ENCODE measurements at places on chromosomes 16 and 17.

DNA sequence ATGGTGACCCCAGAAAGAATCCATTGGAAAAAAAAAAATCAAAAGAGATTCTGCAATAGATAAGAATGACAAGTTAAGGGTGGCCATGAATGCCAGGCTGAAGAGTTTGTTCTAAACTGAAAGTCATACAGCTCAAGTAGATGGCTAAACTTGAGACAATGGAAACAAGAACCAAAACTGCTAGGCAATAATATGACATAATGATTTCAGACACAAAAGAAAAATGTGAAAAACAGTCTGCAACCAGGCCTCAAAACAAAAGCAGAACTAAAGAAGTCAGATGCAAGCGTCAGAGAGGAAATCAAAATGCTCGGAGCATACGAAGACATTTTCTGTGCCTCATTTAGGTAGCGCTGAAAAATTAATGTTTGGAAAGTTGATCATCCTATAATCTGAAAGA, 54.4 kb upstream of the YPEL2 start:
- no peak for DNase-seq

DNA sequence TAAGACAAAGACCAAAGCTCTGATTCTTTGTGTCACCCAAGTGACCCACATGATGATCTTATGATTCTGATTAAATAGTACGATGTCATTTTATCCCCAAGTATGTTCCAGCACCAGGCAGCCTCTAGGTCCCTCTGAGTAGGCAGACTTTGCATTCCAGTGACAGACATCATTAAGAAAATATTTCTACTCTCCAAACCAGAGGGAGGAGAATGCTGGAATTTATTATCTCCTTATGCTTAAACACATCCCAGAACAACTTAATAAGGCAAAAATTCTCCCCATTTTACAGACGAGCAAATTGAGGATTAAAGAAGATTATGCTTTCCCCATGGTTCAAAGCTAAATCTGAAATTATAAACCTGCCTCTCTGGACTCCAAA, 192.8 kb upstream of the CDH11 start:
- DNase-seq: no peak

DNA sequence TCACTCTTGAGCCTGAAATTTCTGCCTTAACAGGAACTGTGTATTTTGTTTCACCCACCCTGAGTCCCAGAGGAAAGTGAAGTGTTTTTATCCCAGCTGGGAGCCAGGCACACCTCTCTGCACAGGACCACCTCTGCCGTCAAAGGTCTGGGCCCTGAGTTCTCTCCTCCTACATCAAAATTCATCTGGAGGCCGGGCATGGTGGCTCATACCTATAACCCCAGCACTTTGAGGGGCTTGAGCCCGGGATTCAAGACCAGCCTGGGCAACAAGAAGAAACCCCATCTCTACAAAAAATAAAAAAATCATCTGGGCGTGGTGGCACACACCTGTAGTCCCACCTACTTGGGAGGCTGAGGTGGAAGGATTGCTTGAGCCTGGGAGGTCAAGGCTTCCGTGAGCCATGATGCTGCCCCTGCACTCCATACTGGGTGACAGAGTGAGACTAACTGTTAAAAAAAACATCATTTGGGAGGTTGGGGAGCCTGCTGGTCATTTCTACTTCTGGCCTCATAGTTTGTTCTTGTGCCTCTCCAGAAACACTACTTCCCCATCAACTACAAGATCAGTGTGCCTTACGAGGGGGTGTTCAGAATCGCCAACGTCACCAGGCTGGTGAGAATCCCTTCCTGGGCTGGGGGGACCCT, 9.8 kb downstream of the IL34 start:
- no peak for DNase-seq

- DNase-seq: no peak
These were observed 6.8 kb downstream of the ANKFY1 start for GRCh38 chr17:4256952-4257351.

DNA sequence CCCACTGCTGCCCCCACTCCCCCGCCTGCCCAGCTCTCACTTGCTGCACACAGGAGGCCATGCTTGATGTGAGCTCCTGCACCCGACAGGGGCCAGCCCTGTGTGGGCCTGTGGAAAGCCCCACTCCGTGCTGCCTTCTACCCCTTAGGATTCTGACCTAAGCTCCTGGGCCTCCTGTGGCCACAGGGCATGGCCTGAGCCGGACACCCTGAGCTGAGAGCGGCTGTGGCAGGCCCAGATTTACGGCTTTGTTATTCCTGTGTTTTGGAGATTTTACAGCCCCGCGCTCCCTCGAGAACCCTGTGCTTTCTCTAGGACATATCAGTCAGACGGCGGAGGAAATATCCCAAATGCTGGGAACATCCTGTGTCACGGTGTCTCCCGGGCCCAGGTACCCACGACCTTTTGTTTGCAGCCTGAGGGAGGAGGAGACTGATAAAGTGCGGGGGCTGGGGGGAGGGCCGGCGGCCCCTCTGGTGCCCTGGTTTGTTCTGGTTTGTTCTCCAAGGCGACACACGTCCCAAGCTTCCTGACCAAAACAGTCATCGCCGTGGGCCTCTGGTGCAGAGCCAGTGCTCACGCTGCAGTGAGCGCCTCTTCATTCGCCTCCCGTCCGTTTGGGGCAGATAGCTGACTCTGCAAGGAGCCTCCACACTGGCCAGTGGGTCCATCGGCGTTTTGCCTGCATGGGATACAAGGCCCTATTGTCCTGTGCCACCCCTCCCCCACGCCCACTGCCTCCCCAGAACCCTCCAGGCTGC, 363.4 kb downstream of the C16orf95 start:
- DNase-seq: no peak

DNA sequence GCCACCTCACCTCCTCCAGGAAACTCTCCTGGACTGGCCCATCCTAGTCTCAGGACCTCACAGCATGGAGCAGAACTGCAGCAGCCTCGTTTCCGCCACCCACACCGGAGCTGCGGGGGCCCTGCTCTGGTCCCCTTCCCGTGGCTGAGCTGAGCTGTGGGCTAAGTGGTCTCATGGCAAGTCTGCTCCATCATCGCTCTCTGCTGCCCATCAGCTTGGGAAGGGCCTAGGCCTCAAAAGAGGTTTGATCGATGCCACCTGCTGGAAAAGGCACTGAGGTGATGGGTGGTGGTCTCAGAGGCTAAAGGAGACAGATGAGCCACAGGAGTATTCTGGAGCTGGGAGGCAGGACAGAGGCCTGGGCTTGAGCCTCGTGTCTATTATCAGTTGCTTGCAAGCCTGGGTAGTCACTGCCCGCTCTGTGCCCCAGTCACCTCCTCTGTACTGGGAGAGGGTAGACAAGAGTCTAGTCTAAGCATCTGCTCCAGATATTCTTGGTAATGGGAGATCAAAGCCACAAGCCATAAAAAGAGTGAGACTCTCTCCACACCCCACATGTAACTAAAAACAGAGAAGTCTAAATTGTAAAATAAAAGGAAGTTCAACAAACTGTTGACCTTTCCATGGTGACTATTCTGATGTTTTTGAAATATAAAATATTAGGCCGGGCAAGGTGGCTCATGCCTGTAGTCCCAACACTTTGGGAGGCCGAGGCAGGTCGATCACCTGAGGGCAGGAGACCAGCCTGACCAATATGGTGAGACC, 1.6 kb downstream of the ITGAE start:
- DNase-seq: no peak

DNA sequence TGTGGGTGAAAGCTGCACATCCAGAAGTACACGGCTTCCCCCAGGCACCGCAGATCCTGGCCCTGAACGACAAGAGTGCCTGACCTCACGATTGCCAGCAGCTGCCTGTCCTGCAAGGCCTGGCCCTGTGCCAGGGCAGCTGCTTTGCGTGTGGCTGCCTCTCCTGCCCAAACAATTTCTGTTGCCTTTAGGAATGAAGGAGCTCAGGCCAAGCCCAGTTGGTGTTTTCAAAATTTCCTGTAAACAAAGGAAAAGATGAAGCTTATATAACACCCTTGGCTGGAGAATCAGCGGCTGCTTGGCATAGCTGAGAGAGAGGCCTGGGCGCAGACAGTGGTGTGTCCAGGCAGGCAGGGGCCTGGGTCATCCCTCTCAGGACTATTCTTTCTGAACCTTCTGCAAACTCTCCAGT, 11.7 kb upstream of the SLC47A2 start:
- DNase-seq: no peak

- DNase-seq: no peak
These were observed 45.9 kb downstream of the SLC6A2 start for GRCh38 chr16:55701442-55702319.

- DNase-seq: no peak
These were observed 460.9 kb downstream of the SLC39A11 start for GRCh38 chr17:72631568-72631948.

GRCh38 chr17:38703742-38704605, 1.1 kb upstream of the MLLT6 start:
- DNase-seq: peak; percentile 63

GRCh38 chr17:8494021-8494420, 58.3 kb downstream of the NDEL1 start:
- no peak for DNase-seq
